ENCODE measurements at places on chromosomes 1 and 21.

DNA sequence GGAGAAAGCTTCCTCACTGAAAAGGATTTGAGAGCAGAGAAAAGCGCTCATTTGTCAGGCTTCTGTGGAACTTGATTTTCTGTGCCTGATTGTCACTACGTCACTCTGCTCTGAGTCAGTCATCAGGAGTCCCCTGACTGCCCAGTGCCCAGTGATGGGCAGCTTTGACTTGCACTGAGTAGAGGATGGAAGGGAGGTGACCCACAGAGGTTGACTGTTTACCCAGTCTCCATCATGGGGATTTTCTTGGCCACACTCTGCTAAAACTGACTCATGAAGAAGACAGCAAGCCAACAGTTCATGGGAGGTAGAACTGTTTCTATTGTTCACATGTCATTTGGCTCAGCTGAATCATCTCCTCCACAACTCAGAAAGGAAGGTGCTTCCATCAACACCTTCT is 82.1 kb upstream of the DUSP10 start:
- DNase-seq = no peak

- DNase-seq = no peak
These were observed 10.4 kb upstream of the ZNF648 start for GRCh38 chr1:182071924-182072323.

GRCh38 chr1:182061594-182061993 is at the start of gene ZNF648:
ZNF648 (minus strand) TSS chr1:182061712; CDS start chr1:182058010, 3,702 bp downstream.
- no peak for DNase-seq

DNA sequence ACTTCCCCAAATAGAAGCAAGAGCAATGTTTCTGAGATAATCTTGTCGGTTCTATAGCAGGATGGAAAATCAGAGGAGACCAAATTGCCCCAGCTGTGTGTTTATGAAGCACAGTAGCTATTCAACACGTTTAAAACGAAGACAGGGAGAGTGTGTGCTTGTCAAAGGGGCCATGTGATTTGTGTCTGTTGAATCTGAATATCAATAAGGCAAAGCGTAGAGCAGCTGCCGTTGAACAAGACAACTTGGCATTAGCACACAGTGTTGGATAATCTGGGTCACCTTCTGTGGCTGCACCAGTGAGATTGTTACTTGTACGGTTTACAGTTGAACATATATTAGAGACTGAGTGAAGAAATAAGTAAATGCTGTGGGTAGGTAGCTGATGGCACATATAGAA is 1.0 kb downstream of the CRB1 start:
- peak; percentile 73 for DNase-seq

GRCh38 chr1:32797456-32797855 is 19.7 kb downstream of the YARS1 start:
- no peak for DNase-seq

DNA sequence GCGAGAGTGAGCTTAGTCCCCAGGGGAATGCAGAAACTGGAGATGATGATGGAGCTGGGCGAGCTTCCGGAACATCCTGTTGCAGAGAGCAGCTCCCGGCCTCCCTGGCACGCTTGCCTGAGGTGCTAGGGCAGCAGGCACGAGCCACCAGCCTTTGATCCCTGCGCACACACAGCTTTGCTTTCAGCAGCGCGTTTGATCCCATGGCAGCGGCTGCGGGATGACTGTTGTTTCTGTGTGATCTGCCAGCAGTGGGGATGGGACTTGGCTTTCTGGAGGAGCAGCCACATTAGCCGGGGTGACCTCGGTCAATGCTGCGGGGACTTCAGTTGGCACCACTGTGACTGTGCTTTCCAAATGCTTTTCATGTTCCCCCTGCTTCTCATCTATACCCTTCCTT is 193.2 kb downstream of the KAZN start:
- DNase-seq = no peak

- DNase-seq = no peak
These were observed 33.3 kb downstream of the RRAGC start for GRCh38 chr1:38826262-38826661.
